Inflammatory macrophage treated with lipopolysaccharide for 1 hour (primary cell): ENCODE measurements at places on chromosomes 12 and 14.

GRCh38 chr14:32319368-32320049, 9.6 kb upstream of the AKAP6 start:
- DNase-seq, result no peak

DNA sequence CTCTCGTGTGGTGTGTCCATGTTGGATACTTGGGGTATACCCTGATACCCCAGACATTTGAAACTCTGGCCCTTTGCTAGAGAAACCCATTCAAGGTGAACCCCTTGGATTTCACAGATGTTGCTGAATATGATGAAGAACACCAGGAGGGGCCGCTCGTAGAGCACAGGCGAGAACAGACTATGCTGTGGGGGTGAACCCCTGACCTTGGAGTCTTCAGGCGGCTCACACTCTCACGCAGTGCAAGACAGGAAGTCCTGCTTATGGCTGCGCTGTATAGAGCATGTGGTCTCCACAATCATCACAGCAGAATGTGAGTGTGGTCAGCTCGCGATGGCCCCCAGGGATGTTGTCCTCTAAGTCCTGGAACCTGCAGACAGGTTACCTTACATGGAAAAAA, 60.4 kb downstream of the SLC15A4 start:
- no peak for DNase-seq

- DNase-seq, result no peak
Observed at GRCh38 chr14:68279777-68280233, 460.2 kb downstream of the RAD51B start.

DNA sequence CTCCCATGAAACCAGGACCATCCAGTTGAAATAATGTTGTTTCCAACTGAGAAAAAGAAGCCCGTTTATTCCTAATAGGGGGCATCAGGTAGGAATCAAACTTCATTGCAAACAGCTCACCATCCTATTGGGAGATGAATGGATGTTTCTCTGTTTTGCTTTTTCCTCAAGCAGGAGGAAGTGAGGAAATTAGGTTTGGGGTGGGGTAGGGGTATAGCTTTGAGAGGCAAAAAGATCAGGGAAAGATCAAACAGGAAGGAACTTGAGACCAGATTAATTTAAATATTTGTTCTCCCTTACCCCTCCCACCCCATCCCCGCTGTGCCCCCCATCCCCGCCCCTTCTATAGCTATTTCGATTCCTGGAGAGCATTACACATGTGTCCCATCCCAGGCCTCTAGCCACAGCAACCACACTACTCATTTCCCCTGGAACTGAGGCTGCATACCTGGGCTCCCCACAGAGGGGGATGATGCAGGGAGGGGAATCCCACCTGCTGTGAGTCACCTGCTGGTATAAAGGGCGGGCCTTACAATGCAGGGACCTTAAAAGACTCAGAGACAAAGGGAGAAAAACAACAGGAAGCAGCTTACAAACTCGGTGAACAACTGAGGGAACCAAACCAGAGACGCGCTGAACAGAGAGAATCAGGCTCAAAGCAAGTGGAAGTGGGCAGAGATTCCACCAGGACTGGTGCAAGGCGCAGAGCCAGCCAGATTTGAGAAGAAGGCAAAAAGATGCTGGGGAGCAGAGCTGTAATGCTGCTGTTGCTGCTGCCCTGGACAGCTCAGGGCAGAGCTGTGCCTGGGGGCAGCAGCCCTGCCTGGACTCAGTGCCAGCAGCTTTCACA, at the start of gene IL23A:
TSS of gene IL23A (plus strand) at position 577 of the 850 bp plus-strand sequence. CDS start at position 738, 161 bp downstream.
- peak; percentile 83 for DNase-seq

DNA sequence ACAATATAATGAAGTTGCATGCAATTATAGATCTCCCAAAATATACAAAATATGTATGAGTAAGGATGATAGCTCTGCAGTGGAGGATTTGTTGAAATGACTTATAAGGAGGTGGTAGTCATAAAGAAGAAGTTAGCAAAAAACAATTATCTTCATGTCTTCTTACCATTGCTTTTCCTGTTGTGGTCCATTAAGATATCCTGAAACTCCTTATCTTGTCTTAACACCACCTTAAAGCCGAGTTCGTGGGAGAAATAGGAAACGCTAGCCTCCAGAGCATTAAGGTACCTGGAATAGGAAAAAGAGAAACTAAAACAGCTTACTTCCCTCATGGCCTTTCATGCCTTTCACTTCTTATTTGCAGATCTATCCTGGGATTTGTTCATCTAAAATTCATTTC, 15.2 kb downstream of the GUCY2C start:
- no peak for DNase-seq

DNA sequence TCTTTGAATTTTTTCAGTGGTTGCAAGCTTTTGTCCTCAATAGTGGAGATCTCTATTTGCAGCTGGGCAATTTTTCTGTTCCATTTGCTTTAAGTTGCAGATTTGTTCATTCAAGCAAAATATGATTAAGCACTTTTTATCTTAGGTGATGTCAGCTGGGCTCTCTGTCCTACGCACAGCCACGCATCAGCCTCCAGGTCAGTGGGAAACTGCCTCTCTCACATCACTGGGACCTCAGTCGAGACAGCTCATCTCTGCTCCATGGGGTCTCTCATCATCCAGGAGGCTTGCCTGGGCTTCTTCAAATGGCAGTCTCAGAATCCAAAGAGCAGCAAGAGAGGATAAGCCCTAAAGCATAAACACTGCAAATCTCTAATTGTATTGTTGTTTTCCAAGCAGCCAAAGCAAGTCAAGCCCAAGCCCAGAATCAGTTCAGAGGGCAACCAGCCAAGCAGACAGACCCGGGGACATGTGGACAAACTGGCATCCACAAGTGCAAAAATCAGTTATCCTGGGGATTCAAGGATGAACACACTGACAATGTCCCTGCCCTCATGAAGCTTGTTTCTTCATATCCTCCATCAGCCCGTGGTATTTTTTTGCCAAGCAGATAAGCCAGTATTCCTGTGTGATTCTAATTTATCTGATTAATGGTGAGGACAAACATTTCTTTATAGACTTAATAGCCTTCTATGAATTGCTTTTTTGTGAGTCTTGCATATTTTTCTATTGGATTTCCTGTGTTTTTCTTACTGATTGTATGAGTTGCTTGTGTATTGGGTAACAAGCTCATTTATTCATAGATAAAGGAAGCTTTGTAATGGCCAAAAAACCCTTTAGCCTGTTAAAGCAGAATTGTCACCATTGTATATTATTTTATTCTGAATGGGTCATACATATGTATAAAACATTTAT, 262.5 kb downstream of the GXYLT1 start:
- DNase-seq, result no peak

DNA sequence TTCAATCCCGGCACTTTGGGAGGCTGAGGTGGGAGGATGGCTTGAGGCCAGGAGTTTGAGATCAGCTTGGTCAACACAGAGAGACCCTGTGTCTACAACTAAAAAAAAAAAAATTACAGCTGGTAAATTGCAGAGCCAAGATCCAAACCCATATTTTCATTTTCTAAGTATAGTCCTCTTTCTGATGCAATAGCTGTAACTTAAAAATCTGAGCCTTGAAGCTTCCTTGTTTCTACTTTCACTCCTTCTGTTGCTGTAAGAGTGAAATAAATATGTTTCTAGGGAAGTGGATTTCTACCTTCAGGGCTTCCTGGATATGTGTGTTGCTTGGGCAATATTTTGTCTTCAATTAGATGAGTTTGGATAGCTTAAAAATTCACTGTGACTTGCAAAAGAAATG, 42.0 kb upstream of the PRICKLE1 start:
- DNase-seq, result peak; percentile 5

DNA sequence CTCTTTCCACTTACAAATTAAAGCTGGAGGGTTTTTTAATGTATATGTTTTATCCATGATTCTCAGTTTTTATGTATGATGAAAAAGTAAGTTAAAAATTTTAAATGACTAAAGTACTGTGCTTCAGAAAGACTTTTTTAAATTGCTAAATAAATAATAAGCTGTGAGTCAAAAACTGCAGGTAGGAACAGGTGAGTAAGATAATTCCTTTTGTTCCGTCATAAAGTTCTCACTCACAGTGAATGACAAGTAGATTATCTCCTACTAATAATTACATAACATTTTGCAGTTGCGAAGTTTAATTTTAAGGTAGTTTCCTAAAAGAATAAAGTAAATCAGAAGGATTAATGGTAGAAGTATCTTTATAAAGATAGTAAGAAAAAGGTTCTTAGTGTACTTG, 78.0 kb downstream of the PRKCH start:
- DNase-seq, result no peak

DNA sequence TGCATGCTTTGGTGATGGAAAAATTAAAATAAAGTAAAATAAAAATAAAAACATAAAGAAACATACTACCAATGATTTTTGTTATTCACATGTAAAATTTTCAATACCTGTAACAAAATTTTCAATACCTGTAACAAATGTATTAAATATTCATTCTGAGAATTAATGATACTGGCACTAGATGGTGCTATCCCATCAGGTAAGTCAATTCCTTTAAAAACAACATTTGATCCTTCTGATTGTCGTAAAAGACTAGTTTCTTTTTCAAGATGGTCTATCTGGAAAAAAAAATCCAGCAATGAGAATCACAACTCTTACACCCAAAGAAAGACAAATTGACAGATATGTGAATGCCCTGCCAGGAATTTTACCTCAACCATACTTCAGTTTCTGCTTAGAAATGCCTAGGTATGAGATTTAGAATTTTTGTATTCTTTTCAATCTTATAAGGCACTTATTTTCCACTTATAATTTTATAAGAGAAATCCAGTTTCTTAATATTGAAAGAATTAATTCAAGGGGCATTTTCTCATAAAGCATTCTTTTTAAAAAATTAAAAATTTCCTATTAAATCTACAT, 30.7 kb downstream of the CEP290 start:
- DNase-seq, result peak; percentile 0

- DNase-seq, result no peak
Observed at GRCh38 chr14:102911991-102912761, 10.3 kb upstream of the AMN start.

- DNase-seq, result no peak
Observed at GRCh38 chr12:93947486-93947885, 200.9 kb upstream of the PLXNC1 start.

- DNase-seq, result no peak
Observed at GRCh38 chr12:82414926-82415325, 56.6 kb downstream of the METTL25 start.

GRCh38 chr12:111687255-111687654, 1.4 kb downstream of the ACAD10 start:
- DNase-seq, result no peak

DNA sequence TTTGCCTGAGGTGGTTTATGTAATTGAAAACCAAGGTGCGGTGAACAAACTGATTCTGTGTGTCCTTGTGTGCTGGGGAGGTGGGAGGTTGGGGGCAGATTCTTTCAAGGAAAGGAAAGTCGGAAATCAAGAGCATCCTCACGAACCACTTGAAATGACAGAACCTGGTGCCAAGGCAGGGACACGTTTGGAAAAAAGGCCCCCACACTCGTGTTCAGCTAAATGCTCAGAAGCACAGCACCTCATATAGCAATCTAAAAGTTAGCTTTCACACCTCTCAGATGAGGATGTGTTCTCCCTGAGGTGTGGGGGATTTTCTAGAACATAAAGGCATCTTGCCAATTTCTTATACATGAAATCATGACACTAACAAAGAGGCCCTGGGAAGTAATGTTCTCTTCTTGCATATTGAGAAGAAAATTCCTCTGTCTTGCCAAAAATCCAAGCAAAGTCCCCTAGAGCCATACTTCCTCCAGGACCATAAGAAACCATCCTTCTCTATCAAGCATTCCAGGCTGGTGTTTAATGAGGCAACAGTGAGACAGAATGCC, 119.6 kb downstream of the PLXNC1 start:
- DNase-seq, result no peak

- DNase-seq, result peak; percentile 78
Observed at GRCh38 chr12:92418381-92418780, 272.7 kb upstream of the BTG1 start.

- no peak for DNase-seq
Observed at GRCh38 chr12:94165670-94166364, 17.4 kb downstream of the PLXNC1 start.

DNA sequence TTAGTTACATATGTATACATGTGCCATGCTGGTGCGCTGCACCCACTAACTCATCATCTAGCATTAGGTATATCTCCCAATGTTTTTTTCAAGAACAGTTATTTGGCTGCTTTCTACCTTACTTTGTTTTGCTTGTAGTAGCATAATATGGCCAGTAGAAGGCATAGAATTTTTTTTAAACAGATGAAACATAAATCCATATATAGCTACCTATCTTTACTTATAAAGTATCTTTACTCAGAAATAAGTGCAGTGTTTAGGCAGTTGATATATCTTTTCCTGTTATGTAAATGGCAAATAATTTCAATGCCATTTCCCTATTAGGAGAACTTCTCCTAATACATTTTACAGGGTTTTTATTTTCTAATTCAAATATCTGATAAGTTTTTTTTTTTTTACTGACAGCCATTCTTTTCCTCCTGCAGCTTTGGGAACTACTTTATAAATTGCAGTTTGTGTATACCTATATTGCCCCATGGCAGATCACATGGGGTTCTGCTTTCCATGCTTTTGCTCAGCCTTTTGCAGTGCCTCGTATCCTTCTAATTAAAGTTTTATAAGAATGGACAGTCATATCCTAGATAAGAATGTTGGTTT, 143.1 kb downstream of the PCNX1 start:
- no peak for DNase-seq
